ENCODE measurements at places on chromosomes 4 and X.

- no peak for DNase-seq
These were observed 2101.5 kb upstream of the TENM3 start for GRCh38 chr4:180141734-180142133.

- no peak for DNase-seq
These were observed 7.3 kb downstream of the SUV39H1 start for GRCh38 chrX:48703642-48704481.

GRCh38 chr4:140249351-140249750, 95.4 kb upstream of the MAML3 start:
- no peak for DNase-seq

DNA sequence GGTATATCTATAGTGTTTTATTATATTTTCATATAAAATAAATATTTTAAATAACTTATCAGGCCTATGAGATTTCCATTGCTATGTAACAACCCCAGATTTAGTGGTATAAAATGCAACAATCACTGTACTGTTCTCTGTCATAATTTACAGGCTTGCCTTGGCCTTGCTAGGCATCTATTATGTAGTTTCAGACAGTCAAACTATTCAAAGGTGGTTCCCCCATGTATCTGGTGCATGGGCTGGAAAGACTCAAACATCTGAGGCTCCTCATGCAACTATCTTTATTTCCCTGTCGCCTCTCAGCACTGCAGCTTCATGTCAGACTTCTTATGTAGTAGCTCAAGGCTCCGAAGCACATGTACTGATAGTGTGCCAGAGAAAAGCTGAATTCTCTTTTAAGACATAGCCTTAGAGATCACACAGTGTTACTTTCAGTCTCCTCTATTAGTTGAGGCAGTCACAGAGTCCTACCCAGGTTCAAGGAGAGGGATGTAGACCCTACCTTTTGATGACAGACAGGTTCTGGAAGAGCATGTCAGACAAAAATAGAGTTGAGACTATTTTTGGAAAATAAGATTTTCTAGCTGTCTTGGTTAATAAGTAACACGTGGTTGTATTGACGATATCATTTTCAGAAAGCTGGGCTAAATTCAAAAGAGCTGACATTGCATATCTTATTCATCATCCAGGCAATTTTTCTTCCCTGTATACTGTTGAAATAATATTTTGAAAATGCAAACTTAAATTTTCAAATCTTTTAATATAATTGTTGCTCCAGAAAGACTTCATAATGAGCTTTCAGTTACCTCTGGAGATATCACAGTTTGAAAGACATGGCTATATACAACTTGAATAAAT, 19.4 kb downstream of the MTTP start:
- no peak for DNase-seq

DNA sequence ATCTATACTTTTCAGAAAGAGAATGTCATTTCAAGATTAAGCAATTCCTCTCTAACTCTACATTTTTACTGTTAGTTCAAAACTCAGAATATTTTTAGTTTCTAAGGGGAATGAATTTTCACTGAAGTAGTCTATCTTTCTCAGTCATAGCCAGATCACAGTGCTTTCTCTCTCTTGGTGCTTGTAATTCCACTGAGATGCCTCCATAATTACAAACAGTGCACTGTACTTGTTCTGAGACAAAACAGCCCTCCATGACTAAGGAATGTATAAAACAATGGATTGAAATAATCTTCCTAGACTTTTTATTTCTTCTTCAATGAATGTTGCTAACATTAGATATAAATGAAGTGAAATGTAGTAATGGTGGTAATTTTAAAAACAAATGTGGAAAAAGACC, 603.2 kb upstream of the FAM241A start:
- no peak for DNase-seq

- DNase-seq, result no peak
These were observed 939.4 kb downstream of the C4orf33 start for GRCh38 chr4:130035391-130035790.

- DNase-seq, result no peak
These were observed 203.3 kb downstream of the MAPK10 start for GRCh38 chr4:86156531-86156930.

DNA sequence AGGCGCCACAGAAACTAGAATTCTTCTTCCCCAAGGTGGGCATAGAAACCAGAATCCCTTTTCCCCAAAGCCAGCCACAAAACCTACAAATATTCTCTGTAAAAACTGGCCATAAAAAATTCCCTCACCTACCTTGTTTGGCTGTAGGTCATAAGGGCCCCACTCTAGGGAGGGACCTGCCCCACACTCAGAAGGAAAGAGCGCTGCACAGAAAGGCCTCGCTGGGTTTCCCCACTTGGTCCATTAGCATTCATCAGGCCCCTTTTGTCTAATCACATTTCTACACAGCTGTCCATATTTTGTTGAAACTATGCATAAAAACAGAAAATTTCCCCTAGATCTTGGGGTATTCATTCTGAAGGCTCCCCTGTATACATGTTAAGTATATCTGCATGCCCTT, 54.1 kb downstream of the PHKA2 start:
- no peak for DNase-seq

- no peak for DNase-seq
These were observed 460.9 kb upstream of the FAT1 start for GRCh38 chr4:187184508-187184907.

- no peak for DNase-seq
These were observed 431.2 kb upstream of the FAM47C start for GRCh38 chrX:36577006-36577405.

- no peak for DNase-seq
These were observed 18.1 kb downstream of the LSM6 start for GRCh38 chr4:146193628-146194027.

DNA sequence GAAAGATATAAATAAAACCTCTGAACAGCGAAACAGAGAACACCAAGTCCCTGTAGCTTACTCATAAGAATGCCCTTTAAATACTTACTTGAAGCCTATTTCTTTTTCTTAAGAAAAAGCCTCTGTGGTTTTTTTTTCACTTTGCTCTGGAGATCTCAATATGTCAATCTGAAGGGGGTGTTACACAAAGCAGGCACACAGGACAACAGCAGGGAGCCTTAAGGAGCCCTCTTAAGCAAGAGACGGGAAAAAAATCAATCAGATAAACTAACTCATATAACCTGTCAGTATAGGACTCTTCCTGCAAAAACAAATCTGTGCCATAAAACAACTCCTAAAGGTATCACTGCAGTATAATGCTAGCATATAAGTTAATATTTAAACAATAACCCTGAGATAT, 611.1 kb upstream of the ATOH1 start:
- no peak for DNase-seq

GRCh38 chrX:25925946-25926345, 212.2 kb upstream of the MAGEB18 start:
- no peak for DNase-seq

- no peak for DNase-seq
These were observed 6.6 kb upstream of the GASK1B start for GRCh38 chr4:158179465-158179864.

DNA sequence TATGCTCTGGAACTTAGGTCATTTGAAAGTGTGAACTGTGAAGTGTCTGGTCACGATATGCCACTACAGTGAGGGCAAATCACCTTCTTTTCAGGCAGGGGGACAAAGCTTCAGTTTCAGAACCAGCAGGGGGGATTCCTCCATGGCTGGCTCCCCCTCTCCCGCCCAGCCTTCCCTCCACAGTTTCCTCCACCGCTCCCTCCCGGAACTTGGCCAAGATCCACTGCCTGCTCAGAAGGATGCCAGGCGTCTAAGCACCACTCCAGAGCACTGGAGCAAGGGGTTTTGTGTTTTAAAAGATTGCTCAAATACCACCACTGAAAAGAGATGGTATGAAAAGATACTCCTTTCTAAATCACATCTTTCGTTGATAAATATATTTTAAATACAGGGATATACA, 126.9 kb downstream of the ELOVL6 start:
- no peak for DNase-seq

DNA sequence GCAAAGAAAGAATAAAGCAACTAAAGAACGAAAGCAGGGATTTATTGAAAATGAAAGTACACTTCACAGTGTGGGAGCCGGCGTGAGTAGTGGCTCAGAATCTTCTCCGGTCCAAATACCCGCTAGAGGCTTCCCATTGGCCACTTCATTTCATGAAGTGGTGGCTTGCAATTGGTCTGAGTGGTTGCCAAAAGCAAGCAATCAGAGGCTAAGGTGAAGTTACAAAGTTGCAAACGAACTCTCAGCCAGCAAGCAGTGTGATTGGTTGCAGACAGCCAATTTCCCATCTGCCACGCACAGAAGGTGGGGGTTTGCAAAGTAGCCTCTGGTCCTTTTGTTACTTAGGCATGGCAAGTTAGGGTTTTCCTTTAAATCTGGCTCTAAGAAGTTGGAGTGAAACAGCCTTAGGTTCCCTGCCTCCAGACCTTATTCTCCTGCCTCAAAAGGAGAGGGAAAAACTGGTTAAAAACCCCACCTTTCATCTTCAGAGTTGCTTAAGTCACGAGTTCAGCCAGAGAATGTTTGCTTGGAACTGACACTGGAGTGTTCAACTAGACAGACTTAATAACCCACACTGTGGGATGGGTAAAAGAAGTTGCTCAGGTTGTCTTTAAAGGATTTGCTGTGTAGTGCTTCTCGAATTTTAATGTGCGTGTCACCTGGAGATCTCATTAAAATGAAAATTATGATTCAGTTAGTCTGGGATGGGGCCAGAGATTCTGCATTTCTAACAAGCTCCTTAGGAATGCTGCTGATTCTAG, 6.9 kb upstream of the CLOCK start:
- DNase-seq, result no peak

DNA sequence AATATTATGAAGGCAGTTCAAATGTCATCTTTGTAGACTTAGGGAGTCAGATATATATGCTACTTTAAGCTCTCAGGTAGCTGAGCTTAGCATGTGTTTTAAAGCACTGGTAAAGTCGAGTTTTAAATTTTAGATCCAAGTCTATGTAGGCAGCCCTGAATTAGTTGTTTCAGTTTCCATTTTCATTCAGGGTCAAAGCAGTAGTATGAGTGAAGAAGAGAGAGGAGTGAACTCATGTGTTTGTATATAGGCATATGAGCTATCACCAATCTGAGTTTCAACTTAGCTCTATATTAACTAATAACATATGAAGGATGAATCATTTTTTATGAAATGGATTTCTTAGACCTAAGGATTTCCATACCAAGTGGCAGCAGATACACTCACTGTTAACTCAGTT, 1353.4 kb downstream of the FSTL5 start:
- DNase-seq, result no peak

- DNase-seq, result no peak
These were observed 170.9 kb upstream of the GRIA3 start for GRCh38 chrX:123013141-123013540.

DNA sequence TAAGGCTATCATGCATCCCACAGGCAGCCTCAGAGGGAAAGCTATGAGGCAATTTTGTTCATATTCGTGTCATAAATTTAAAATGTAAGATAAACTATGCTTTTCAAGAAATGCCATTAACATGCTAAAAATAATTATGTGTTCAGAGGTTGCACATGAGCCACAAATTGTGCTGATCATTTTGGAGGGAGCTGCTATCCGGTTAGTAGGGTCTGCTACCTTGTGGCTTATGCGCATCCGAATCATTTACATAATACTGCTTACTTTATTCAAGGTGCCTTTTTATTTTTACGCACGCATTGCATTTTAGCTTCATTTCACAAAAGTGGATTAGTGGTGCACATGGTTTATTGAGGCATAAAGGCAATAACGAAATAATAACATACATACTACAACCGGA, 76.4 kb upstream of the WWC2 start:
- no peak for DNase-seq

- no peak for DNase-seq
These were observed 153.4 kb downstream of the PTTG2 start for GRCh38 chr4:38113551-38113950.

GRCh38 chr4:100828986-100829685, 311.3 kb upstream of the EMCN start:
- DNase-seq, result no peak

GRCh38 chr4:146132445-146132844, 43.1 kb upstream of the LSM6 start:
- DNase-seq, result no peak

DNA sequence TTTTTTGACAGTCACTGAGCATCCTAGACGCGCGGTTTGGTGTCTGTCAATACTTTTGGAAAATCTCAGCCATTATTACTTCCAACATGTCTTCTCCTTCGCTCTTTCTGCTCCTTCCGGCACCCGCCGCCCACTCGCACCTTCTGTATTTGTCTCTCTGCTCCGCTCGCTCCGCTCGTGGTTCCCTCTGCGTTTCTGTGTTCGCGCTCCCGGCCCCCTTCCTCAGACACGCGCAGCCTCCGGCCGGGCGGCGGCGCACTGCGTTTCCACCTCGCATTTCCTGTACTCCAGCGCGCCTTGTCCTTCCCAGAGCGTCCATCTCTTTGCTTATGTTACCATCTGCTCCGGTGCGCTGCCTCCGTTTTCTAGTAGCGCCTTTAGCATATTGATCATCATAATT, 21.1 kb downstream of the PDE6B start:
- no peak for DNase-seq

DNA sequence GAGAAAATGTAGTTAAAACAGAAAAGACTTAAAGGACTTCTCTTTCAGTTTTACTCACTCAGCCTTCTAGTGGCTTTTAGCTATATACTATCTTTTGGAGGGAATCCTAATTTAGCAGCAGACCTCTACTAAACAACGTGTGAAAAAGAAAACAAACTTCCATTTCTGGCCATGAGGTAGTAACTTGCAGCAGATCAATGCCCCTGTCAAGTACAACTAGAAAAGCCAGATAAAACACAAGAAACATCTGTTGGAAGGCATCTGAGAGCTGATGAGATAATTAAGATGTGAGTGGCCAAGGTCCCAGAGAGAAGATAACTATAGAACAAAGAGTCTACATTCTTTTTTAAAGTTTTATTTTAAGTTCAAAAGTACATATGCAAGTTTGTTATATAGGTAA, 101.7 kb downstream of the CORIN start:
- DNase-seq, result no peak

GRCh38 chr4:185215261-185215660, 5.9 kb downstream of the SNX25 start:
- no peak for DNase-seq
